ENCODE measurements at places on chromosomes 7 and 10.

DNA sequence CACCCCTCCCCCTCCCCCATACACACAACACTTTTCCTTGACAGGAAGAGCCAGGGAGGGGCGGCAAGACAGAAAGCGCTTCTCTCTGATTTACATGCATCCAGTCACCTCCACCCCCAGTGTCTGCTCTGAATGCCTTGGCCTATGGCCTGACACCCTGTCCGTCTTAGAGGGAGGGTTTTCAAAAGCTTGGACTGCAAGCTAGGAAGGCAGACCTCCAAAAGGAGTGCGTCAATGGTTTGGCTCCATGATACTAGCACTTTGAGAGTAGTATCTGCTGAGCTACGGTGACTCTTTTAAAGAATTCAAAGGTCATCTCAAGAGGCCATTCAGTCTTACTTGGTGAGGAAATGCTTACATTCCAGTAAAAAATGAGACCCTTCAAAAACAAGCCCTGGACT is 20.3 kb upstream of the PAX2 start:
- no peak for DNase-seq

DNA sequence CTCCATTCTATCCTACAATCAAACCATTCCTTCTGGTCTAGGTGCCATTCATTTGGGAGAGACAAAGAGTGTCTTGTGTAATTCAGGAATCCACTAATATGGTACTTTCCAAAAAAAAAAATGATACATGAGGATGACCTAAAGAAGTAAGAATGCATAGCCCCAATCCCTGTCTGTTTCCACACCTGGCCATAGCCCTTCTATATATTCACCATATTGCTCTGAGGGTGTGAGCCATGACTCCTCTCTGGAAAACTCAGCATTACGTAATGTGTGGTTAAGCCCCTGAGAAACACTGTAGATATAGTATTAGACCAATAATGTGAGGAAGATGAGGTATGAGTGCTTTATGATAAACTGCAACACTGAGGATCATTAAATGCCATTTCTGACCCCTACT is 592.7 kb downstream of the INHBA start:
- DNase-seq: no peak

DNA sequence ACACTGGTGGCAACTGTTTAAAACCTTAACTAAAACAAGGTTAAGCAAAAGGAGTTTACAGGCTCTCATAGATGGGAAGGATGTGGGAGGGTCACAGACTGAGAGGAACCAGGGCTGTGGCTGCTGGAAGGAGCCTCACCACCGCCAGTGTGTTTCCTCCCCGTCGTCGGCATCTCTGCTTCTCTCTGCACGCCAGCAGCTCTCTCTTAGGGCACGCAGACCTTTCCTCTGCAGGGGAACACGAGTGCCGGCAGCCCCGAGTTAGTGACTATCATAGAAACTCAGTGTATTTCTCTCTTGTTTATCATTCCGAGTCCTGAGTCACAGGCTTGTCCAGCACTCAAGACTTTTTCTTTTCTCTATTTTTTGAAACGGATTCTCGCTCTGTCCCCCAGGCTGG is 8.1 kb upstream of the SH2D4B start:
- DNase-seq: peak; percentile 44

DNA sequence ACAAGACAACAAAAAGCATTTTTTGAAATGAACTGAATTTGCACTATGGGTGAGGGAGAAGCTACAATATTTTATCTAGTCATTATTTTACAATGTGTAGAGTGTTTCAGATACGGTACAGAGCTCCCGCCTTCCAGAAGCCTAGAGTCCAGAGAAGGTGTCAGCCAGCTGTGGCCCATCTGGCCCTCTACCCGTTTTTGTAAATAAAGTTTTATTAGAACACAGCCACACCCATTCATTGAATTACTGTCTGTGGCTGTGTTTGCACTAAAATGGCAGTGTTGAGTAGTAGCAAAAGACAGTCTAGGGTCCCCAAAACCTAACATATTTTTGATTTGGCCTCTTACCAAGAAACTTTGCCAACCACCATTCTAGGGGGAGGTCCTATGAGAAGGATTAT is 162.0 kb downstream of the JCAD start:
- DNase-seq: no peak
